ENCODE measurements at places on chromosomes 2 and 18.

DNA sequence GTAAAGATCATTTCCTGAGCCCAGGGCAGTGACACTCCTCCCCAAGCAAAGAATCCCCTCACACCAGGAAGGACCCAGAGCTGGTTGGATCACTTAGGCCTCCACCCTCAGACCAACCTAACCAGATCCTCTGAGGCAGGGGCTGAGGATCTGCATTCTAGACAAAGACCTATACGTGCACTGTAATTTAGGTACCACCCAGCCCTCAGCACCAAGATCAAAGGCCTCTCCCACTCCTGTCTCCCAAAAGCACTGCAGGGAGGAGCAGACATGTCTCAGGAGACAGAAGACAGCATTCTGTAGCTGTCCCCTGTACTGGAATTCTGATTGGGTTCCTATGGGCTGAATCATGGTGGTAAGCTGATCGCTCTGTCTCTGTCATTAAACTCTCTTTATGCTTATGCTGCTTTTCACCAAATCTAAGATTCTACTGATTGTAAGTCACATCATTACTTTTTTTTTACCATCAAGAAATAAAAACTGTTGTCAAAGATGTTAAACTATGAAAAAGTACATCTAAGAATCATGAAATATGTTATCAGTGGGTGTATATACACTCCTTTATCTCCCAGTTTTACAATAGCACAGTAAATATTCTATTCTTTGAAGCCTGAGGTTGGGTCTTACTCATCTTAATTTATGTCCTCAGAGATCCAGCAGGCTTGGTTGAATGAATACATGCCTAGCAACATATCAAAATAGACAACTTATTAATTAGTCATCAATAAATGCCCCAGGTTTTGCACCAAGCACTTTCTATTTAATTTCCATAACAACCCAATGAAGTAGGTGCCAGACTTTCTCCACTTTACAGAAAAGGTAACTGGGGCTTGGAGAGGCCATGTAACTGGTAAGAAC, 28.3 kb downstream of the MCFD2 start:
- no peak for DNase-seq

GRCh38 chr18:9989481-9989880, 75.7 kb downstream of the VAPA start:
- DNase-seq: no peak

- no peak for DNase-seq
Observed at GRCh38 chr2:43417300-43417699, 178.5 kb downstream of the THADA start.

DNA sequence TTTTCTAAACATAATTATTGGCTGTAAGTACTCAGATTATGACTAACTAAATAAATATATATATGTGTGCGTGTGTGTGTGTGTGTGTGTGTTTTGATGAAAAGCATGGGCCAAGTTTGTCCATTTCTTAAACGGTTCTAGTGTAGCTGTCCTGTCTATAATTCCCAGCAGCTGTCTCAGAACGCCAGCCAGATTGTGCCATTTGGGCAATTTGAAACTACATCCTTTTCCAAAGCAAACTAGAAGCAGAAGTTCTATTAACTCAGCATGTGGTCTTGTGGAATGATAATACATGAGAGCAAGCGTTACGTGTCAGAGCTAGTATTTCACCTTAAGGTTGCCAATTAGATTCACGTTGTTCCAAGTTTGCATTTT, 1.7 kb downstream of the ARHGAP28 start:
- no peak for DNase-seq

GRCh38 chr2:207015901-207016300, 76.6 kb downstream of the CPO start:
- no peak for DNase-seq

DNA sequence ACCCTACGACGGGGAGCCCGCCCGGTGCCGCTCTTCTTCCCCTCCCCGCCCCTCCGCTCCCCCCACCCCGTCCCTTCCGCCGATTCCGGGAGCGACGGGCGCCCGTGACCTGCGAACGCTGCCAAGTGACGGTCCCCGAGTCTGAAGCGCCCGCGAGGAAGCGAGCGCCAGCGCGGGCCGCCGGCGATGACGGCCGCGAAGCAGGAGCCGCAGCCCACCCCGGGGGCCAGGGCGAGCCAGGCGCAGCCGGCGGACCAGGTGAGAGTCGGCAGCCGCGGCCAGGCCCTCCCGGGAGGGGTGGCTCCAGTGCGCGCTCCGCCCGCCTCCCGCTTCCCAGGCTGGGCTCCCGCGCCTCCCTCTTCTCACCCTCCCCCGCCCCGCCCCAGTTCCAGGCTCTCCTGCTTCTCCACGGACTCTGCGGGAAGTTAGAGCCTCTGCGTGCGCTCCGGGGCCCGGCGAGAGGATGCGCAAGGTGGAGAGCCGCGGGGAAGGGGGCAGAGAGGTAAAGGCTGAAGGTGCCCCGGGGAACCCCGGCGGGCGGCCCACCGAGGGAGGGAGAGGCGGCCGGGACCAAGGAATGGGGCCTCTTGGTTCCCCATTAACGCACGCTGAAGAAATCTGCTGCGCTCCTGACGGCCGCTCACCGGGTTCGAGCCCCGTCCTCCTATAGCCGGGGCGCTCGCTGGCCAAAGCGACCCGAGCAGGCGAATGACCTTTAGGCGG, 719.5 kb downstream of the DPP10 start:
- DNase-seq: no peak

- no peak for DNase-seq
Observed at GRCh38 chr2:212979799-212980198, 171.6 kb downstream of the IKZF2 start.

- DNase-seq: no peak
Observed at GRCh38 chr2:121244616-121245015, 40.4 kb downstream of the TFCP2L1 start.

DNA sequence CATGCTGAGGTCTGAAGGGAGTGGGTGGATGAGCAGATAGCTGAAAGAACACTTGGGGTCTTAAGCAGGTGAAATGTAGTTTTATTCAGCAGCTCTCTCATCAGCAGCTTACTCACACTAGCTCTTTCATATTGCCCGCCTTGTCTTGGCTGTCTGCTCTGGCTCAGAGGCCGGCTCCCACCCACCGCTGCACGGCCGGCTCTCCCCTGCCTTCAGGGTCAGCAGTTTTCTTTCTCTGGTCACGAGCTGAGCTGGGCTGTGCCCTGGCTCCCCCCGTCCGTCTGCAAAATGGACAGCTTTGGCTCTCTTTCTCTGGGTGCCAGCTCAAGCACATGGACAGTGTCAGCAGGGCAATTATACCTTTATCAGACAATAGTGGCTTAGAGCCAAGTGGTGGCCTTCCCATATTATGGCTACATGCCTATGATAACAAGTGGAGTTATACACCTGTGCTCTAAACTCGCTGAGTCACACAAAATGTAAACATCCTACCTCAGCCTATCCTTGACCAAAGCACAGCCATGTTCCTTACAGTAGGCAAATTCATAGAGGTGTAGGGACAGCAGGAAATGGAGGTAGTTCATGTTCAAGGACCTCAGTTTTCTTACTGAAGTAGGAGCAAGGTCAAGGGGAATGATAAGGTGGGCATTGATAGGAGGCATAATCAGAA, 224.8 kb downstream of the SOCS6 start:
- no peak for DNase-seq

GRCh38 chr2:41187376-41188122, 735.7 kb upstream of the SLC8A1 start:
- no peak for DNase-seq

- DNase-seq: no peak
Observed at GRCh38 chr2:85831735-85832134, 57.1 kb downstream of the ST3GAL5 start.

DNA sequence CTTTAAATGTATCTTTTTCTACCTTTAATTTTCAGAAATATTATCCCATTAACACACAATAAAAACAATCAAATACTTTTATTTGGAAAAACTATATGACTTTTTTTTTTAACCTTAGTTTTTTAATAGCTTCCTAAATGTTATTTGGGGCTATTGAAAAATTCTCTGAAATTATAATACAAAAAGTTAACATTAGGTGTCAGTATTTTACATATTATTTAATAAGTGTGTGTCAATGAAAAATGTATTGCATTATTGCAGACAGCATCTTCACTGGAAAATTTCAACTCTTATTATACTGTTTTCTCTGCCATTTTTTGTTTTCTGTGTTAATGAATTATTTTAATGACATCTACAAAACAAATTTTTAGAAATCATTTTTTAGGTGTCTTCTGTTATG, 51.1 kb upstream of the ARHGAP15 start:
- no peak for DNase-seq

- DNase-seq: no peak
Observed at GRCh38 chr2:104865096-104865470, 11.2 kb downstream of the POU3F3 start.

DNA sequence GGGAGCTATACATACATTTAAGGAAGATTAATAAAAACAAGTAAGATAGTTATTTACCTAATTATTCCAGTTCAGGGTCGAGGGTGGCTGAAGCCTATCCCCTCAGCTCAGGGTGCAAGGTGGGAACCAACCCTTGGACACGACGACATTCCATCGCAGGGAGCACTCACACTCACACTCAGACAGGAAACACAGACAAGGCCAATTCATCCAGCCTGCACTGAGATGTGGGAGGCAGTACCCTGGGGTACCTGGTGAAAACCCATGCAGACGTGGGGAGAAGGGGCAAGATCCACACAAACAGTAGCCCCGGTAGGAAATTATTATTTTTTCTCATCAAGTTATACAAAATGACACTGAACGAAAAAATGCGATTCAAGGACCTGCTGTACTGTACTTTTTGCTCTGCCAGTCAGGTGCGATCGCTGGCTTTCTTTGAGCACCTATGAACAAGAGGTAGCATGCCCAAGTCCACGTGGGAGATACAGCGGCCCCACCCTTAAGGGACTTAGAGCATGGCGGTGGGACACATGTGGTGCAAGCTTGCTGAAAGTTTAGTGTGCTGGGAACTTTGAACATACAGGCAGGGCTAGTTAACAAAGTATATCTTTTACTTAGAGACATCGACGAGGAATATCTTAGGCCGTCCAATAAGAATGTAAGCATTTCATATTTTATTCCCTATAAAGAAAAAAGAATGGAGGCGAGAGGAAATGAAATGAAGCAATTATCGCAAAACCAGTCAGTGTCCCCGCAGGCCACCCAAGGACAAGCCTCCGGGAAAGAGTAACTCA, 624 bp downstream of the METTL8 start:
- DNase-seq: peak; percentile 66

DNA sequence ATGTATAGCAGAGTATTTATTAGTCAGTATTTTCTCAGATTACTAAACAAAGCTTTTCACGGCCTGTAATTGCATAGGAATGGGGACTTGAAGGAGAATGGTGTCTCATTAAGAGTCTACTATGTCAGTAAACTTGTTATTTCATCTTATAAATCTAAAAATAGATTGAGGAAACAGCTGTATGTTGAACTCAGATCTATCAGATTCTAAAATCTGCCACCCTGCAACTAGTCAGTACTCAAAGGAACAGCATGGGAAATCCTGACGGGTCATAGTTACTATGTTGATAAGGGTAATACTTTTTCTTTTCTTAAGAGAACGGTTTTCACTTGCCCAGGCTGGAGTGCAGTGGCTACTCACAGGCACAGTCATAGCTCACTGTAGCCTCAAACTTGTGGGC, 70.2 kb upstream of the EMILIN2 start:
- DNase-seq: no peak

DNA sequence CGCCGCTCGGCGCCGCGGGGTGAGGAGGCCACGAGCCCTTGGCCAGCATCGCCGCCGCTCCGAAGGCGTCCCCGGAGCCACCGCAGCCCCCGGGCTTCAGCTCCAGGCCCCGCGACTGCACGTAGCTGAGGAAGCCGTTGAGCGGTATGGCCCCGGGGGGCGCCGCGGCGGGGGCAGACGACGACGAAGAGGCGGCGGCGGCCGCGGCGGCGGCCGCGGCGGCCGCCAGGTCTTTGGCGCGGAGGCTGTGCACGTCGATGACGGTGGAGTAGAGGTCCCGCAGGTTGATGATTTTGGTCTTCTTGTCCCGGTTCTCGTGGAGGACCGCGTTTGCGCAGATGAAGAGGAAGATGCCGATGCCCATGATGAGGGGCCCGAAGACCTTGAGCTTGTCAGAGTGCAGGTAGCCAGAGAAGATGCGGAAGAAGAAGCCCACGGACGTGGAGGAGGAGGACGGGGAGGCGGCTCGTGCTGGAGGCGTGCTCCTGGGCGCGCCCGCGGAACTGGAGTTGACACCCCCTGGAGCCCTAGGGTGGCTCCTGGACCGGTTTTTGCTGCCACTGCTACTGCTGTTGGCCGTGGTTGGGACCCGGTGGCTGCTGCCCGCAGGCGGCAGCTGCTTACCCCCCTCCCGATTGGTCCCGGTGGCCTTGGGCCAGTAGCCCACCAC, 4.0 kb downstream of the TMEM200C start:
- no peak for DNase-seq

GRCh38 chr2:123953846-123954245, 71.2 kb upstream of the CNTNAP5 start:
- no peak for DNase-seq

- DNase-seq: no peak
Observed at GRCh38 chr2:15200581-15200980, 360.6 kb downstream of the NBAS start.

- no peak for DNase-seq
Observed at GRCh38 chr2:136407117-136407951, 289.4 kb upstream of the CXCR4 start.

- DNase-seq: no peak
Observed at GRCh38 chr18:68447286-68447685, 267.6 kb downstream of the TMX3 start.

DNA sequence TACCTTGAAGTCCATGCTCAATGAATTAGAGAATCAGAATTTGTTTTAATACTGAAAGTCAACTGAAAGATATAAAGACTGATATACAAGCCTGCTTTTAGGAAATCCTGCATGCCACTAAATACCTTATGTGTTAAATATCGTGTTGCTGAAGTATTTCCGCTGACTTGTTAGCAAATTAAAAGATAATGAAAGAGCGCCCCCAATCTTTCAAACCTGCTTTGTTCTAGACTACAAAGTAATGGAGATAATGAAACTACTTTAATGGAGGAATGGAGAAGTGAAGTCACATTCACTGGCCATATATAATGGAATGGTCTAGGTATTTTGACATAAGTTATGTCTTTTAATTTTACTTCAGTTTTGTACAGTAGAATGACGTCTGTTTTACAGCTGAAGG, 95.7 kb downstream of the ASXL3 start:
- no peak for DNase-seq

DNA sequence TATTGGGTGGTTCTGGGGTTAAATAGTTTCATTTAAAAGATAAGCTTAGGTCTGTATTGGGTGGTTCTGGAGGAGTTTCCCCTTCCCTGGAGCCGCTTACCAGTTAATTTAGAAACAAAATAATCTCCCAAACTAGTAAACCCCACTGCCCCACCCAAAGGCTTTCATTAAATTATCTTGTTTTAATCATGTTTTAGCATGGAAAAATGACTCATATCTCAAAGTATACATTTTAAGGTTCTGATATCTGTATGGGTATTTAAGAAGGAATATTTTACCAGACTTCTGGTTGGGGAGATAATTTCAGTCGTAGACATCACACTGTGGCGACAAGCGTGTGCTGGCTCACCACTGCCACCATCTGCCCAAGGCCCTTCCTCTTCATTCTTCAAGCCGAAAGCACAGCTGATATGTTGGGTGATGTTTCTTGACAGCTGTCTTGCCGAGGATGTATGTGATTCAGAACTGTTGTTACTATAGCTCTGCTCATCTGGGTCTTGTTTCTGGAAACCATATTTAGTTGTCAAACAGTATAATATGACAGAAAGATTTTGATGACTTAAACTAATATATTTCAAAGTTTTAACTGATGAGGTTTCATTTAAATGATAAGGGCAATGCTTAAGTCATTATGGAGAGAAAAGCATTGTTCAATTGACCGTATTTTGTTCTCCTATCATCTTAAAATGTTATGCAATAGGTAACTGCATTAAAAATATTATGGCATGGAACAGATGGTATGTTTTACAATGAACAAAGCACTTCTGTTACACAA, 5.1 kb downstream of the FIGLA start:
- DNase-seq: peak; percentile 35

- DNase-seq: no peak
Observed at GRCh38 chr18:10398571-10398970, 55.9 kb upstream of the APCDD1 start.
